ENCODE measurements at places on chromosomes 4 and X. TPM values are rescaled to one million over a fixed set of nuclear protein-coding genes. Genes with fewer than 3 reads are reported as not detected.

ADH1A gene
- not detected for total RNA-seq

DNA sequence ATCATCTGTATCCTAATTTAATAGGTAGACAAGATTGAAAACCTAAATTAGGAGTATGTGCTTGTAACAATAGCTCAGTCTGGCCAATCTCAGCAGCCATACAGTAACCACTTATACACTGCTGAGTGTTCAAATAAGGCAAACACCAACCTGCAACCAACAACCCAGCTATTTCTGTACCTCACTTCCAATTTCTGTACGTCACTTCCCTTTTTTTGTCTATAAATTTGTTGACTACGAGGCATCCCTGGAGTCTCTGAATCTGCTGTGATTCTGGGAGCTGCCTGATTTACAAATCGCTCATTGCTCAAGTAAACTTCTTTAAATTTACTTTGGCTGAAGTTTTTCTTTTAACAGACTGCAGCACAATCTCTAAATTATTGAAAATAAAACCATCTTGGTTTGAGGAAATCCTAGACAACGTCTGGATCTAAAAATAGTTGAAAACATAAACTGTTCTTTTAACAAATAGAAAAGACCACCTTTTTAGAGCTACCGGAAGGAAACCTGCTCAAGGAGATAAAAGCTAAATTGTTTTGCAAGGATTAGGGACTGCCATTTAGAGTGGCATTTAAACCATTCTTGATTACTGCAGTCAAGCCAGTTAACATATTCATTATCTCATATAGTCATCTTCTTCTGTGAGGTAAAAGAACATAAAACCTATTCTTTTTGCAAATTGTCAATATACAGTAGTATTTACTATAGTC lies 778.1 kb downstream of the SH3BGRL start:
- no peaks in the 10 kb centered on the region for H3K4me1 ChIP-seq
- H3K27me3 ChIP-seq, result no peaks in the 10 kb centered on the region
- DNase-seq, result no peak
- H3K36me3 ChIP-seq, result no peaks in the 10 kb centered on the region
- no peak overlapping the region for H3K27ac ChIP-seq

GRCh38 chr4:39096847-39097246 lies 34.8 kb downstream of the KLHL5 start:
- H3K4me1 ChIP-seq, result no peaks in the 10 kb centered on the region
- peak; percentile 11 for DNase-seq
- peaks cover 5% of the 10 kb centered on the region for H3K36me3 ChIP-seq
- H3K4me3 ChIP-seq, result no peak overlapping the region

DNA sequence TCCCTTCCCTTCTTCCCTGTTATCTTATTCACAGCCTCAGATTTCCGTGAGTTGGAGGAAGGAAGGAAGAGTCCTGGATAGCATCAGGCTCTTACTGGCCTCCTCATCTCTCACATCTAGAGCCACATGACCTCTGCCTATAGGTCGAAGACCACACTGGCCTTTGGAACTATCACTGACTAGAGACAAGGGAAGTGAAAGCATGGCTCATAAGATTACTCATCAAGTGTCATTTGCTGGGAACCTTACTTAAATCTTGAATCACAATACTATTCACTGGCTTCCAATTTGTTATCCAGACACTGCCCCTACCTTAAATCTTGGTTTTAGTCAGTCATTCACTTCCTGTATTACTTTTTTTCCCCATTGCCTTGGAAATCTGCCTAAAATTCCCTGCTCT lies 61.6 kb upstream of the MTMR8 start:
- no peak overlapping the region for H3K4me3 ChIP-seq
- DNase-seq, result no peak
- H3K4me1 ChIP-seq, result no peaks in the 10 kb centered on the region
- H3K27ac ChIP-seq, result no peak overlapping the region

DNA sequence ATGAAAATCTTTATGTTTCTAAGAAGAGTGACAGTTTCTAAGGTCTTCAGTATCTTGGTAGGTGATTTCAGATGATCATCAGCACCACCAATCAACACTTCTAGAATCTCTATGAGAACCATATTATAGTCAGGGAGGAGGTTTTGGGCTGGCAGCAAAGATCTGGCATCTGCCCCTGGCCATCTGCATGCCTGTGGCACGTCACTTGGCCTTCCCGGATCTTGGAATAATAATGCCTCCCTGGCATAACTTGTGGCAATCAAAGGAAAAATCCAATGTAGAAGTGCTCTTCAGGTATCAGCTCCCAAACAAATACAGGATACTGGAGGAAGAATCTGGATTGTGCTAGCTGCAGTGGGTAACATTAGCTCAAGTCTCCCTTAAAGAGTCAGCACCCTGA lies 57.3 kb downstream of the RASL11B start:
- H3K4me3 ChIP-seq, result no peak overlapping the region
- H3K27ac ChIP-seq, result no peak overlapping the region
- DNase-seq, result no peak
- H3K27me3 ChIP-seq, result no peaks in the 10 kb centered on the region
- peaks cover 19% of the 10 kb centered on the region for H3K4me1 ChIP-seq

SSX4 gene
- not detected for total RNA-seq

GRCh38 chrX:10922159-10922558 lies 189.0 kb upstream of the HCCS start:
- no peaks in the 10 kb centered on the region for H3K27me3 ChIP-seq
- no peaks in the 10 kb centered on the region for H3K36me3 ChIP-seq
- no peak overlapping the region for H3K27ac ChIP-seq
- DNase-seq, result no peak
- no peak overlapping the region for H3K4me3 ChIP-seq

DNA sequence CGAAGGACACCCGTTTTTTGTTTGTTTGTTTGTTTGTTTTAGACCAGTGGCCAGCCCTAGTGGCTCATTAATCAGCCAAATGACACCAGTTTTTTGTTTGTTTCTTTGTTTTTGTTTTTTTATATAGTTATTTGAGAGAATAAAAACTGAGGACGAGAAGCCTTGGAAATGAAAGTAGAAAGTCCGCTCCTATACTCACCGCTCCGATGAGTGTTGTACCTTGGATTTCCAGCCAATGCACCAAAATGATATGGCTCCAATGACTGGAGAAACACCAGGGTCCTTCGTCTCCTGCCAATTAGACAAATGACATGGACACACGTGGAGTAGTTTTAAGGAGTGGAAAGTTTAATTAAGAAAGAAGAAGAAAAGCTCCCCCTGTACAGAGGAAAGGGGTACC lies 87.9 kb downstream of the ZXDA start:
- no peak for DNase-seq
- no peaks in the 10 kb centered on the region for H3K4me1 ChIP-seq

All from stomach (tissue), 19 donors.